ENCODE measurements at places on chromosomes 1 and 21.

GRCh38 chr1:197825541-197825940 is 50.3 kb upstream of the DENND1B start:
- DNase-seq, result no peak

GRCh38 chr1:202201266-202201665 is 7.7 kb downstream of the LGR6 start:
- DNase-seq, result no peak

- no peak for DNase-seq
Observed at GRCh38 chr1:43547538-43548072, 16.9 kb downstream of the PTPRF start.

DNA sequence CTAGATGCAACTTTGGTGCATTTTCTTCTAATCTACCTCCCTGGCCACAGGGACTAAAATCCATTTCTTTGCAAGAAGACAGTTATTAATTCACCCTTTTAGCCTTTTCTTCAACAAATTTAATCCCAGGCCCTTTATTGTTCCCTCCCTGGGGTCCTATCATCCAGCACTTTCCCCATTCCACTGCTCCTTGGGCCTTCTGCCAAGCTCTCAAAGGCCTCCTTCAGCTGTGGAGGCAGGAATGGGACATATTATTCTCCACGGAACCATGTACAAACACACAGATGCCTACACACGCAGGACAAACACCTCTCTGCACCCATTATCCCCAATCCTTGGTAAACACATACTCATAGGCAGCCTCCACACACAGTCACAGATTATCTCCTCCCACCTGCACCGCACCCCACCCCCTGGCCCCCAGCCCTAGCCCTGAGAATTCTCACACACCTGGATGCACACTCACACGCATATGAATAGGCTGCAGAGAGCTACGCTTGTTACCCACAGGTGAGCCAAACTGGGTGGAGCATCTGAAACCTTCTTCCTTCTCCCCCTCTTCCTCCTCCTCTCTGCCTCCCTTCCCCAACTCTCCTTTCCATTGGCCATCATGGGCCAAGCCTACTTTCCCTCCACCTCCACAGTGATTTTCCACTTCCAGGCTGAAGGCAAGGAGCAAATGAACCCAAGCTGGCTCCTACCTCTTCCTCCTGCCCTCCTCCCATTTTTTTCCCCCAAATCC is 11.7 kb downstream of the TAGLN2 start:
- DNase-seq, result no peak

- no peak for DNase-seq
Observed at GRCh38 chr1:208148380-208148779, 95.8 kb downstream of the PLXNA2 start.

GRCh38 chr1:71071720-71072119 is 9.1 kb downstream of the ZRANB2 start:
- no peak for DNase-seq

GRCh38 chr1:18957532-18958300 is 1.2 kb upstream of the IFFO2 start:
- DNase-seq, result no peak

- no peak for DNase-seq
Observed at GRCh38 chr1:116733476-116734365, 20.5 kb upstream of the CD2 start.

GRCh38 chr1:242602001-242602400 is 77.5 kb upstream of the PLD5 start:
- DNase-seq, result no peak

GRCh38 chr1:97050506-97050905 is 328.9 kb downstream of the PTBP2 start:
- DNase-seq, result no peak

All from effector memory CD4-positive, alpha-beta T cell (primary cell).